ENCODE measurements at places on chromosomes 13 and 19. TPM values are rescaled to one million over a fixed set of nuclear protein-coding genes. Genes with fewer than 3 reads are reported as not detected.

GRCh38 chr19:2291185-2291751 lies 9.3 kb upstream of the PEAK3 start:
- no peak overlapping the region for H3K27ac ChIP-seq
- peaks cover 3% of the 10 kb centered on the region for H3K4me1 ChIP-seq
- no peak overlapping the region for H3K4me3 ChIP-seq
- no peaks in the 10 kb centered on the region for H3K36me3 ChIP-seq
- DNase-seq = peak; percentile 62

- H3K4me1 ChIP-seq = peaks cover 35% of the 10 kb centered on the region
- no peaks in the 10 kb centered on the region for H3K27me3 ChIP-seq
- H3K36me3 ChIP-seq = no peaks in the 10 kb centered on the region
These were observed 119.2 kb upstream of the MLNR start for GRCh38 chr13:49100637-49101570.

- no peaks in the 10 kb centered on the region for H3K4me1 ChIP-seq
- H3K27me3 ChIP-seq = no peaks in the 10 kb centered on the region
- no peak overlapping the region for H3K4me3 ChIP-seq
- DNase-seq = no peak
These were observed 6.2 kb downstream of the KCNJ14 start for GRCh38 chr19:48461651-48461981.

- H3K4me1 ChIP-seq = peaks cover 6% of the 10 kb centered on the region
- H3K36me3 ChIP-seq = peaks cover 18% of the 10 kb centered on the region
- H3K27ac ChIP-seq = no peak overlapping the region
- H3K4me3 ChIP-seq = no peak overlapping the region
- H3K27me3 ChIP-seq = no peaks in the 10 kb centered on the region
These were observed 29.1 kb downstream of the CUL4A start for GRCh38 chr13:113238536-113238935.

- no peak overlapping the region for H3K27ac ChIP-seq
- no peak overlapping the region for H3K4me3 ChIP-seq
- DNase-seq = no peak
- H3K36me3 ChIP-seq = peaks cover 4% of the 10 kb centered on the region
These were observed 14.5 kb downstream of the LIPE start for GRCh38 chr19:42412661-42413076.

DNA sequence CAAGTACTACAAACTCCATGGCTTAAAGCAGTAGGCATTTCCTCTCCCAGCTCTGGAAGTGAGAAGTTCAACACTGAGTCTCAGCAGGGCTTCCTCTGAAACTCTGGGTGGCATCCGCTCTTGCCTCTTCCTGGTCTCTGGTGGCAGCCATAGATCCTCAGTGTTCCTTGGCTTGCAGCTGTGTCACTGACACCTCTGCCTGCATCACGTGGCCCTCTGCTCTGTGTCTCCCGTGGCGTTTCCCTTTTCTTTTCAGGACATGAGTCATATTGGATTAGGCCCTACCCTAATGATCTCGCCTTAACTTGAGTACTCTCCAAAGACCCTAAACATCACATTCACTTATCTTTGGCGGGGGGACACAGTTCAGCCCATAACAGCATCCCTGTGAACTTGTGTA lies 466.7 kb downstream of the MYO16 start:
- no peak overlapping the region for H3K4me3 ChIP-seq
- H3K36me3 ChIP-seq = no peaks in the 10 kb centered on the region
- no peak overlapping the region for H3K27ac ChIP-seq
- H3K4me1 ChIP-seq = no peaks in the 10 kb centered on the region
- peaks cover 8% of the 10 kb centered on the region for H3K27me3 ChIP-seq
- DNase-seq = no peak

DNA sequence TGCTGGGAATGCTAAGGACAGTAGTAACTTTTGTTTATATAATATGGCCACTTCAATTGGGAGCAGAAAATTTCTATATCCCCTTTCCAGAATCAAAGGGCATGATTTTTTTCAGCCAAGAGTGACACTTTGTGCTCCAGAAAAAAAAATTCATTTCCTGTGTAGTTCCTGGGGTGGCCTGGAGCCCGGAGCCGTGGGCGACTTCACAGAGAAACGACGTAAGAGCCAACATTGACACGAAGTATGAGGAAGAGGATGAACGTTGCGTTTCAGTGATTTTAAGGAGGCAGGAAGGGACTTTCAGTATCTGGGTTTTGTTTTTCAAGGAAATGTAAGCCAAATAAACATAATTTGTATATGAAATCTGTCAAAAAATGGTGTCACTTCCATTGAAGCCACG lies 187.6 kb downstream of the STK24 start:
- no peak for DNase-seq
- peaks cover 24% of the 10 kb centered on the region for H3K4me1 ChIP-seq
- H3K27me3 ChIP-seq = no peaks in the 10 kb centered on the region
- H3K4me3 ChIP-seq = no peak overlapping the region
- H3K27ac ChIP-seq = no peak overlapping the region

DNA sequence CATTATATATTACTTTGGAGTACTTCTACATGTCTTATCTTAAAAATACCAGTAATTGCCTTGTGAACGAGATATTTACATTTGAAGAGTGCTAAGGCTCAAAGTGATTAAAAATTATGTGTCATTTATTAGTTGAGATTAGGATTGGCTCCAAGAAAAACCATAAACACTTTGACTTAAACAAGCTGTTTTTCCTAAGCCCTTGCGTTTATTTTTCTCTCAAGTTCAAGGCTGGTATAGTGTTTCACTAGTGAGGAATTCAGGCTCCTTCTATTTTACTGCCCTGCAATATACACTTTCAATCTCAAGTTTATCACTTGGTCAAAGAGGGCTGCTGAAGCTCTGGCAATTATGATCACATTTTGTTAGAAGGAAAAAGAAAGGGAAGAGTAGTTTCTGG lies 49.9 kb downstream of the UFM1 start:
- H3K4me1 ChIP-seq = peaks cover 11% of the 10 kb centered on the region
- no peak overlapping the region for H3K4me3 ChIP-seq
- no peak overlapping the region for H3K27ac ChIP-seq
- H3K27me3 ChIP-seq = no peaks in the 10 kb centered on the region
- H3K36me3 ChIP-seq = no peaks in the 10 kb centered on the region
- DNase-seq = no peak

The DENND1C gene
- total RNA-seq = 0.47 TPM

DNA sequence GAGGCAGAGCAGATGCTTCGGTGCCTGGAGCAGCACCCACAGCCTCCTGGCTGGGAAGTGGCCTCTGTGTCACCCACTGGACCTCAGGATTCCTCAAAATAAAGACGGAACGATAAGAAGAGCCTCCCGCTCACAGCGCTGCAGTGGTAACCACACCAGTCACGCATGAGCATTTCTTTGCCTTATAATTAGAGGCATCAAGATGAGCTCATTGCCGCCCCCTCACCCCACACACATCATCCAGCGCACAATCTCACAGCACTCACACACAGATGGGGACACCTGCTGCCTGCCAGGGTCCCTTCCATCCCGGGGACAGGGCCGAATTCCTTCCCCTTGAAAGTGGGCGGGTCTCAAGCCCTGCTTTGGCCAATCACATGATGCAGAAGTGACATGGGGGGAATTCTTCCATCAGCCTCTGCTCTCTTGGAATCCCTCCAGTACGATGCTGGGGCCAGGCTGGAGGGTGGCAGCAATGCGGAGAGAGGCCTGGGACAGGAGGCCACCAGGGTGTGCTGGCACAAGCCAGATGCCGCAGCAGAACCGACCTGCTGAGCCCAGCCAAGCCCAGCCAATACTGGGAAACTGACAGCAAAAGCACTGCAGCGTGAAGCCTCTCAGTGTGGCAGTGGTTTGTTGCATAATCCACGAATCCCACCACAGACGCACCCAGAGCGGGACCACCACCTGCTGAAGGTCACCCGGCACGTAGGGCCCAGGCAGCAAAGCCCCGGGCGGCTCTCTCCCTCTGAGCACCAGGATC lies 16.0 kb downstream of the PIP5K1C start:
- H3K27me3 ChIP-seq = no peaks in the 10 kb centered on the region
- DNase-seq = no peak
- H3K4me1 ChIP-seq = peaks cover 5% of the 10 kb centered on the region
- peak overlapping the region; percentile 45 for H3K27ac ChIP-seq
- peaks cover 13% of the 10 kb centered on the region for H3K36me3 ChIP-seq
- H3K4me3 ChIP-seq = no peak overlapping the region

The SIGLEC9 gene
- total RNA-seq = not detected

Measured in progenitor cell of endocrine pancreas (in vitro differentiated cells).